ENCODE measurements at places on chromosomes 6 and 20.

- no peak for DNase-seq
Observed at GRCh38 chr6:47084610-47085009, 42.5 kb upstream of the ADGRF1 start.

DNA sequence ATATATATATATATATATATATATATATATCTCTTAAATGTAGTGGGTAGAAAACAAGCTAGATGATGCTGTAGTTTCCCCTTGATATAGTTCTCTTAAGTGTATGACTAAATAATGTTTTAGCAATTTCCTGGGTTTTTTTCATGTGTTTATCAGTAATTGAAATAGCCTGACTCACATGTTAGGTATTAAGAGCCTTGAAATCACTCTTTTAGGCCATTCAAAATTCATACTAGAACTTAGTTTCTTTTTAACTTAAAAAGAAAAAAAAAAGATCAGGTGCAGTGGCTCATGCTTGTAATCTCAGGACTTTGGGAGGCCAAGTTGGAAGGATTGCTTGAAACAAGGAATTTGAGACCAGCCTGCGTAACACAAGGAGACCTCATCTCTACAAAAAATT is 44.1 kb downstream of the NKX2-4 start:
- no peak for DNase-seq

DNA sequence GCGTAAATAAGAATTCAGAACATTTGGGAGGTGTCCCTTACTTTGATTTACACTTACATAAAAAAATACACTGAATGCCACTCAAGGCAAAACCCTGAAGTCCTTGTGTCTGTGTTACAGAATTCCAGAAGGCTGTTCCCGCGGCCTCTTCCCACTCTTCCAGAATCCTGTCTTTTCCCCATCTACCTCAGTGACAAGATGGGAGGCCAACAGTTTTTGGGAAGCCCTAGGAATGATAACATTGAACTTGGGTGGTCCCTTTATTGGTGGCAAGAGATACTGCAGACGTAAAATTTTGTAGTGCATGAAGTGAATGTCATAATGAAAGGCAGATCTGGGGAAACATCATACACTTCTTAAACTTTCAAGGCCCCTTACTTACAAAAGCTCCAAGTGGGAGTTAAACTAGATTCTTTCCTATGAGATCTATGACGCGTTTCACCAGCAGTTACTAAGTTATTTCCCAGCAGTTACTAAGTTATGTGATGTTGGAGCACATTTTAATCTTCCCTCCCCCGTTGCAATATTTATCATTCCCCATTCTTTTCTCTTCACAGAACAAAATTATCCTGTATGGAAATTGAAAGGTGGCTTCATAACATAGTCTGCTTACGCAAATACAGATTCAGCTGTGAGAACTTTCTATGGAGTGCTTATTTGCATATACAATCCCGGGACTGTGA is 79.5 kb downstream of the BCAS1 start:
- no peak for DNase-seq

DNA sequence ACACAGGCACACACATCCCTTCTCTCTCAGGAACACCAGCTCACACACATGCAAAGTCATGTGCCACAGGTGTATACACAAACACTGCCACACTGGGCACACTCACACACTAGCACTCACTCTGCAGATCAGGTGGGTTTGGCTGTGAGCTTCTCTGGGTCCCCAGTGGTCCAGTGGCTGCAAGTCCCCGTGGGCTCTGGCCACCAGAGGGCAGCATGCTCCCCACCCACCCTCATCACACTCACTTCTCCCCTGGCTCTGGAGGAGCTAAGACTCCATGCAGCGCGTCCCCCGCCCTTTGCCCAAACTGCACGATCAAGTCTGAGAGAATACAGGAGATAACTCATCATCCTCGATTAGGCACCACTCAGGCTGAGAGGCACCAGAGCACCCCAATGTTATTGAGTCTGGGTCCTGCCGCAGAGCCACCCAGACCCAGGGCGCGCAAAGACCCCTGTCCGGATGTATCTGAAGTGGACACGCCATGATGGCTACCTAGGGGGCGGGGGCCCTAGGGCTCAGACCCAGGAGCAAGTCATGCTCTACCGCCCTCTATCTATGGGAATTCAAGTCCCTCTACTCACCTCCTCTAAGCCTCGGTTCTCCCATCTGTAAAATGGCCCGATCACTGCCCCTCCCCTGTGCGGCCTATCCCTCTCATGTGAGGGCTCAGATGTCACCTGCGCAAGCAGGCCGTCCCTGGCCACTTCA is 90.5 kb downstream of the GRM4 start:
- peak; percentile 42 for DNase-seq

DNA sequence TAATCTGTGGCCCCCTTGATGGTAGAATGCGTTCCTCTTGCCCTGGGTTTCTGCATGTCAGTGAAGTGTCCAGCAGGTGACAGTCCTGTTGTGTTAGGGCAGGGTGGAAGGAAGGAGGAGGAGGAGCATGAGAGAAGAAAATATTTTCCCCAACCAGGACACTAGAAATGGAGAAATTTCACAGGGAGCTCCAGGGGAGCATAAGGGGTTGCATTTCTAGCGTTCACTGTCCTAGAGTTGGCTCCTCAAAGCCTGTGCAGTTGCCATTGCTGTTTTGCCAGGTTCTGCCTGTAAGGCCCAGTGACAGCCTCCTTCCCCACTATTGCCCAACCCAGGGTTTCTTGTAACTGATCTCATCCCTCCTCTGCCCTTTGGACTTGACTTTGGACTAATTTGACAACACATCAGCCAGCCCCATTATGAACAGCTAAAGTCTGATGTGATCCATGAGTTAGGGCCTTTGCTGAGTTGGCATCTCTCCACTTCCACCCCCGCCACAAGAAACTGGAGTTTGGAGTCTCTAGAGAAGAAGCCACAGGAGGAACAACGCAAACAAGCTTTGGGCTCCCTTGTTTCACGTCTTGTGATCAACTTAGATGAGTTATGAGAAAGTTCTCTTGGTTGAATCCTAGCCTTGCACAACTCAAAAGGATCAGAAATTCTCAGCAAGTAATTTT is 14.0 kb upstream of the FAM50B start:
- DNase-seq = no peak

DNA sequence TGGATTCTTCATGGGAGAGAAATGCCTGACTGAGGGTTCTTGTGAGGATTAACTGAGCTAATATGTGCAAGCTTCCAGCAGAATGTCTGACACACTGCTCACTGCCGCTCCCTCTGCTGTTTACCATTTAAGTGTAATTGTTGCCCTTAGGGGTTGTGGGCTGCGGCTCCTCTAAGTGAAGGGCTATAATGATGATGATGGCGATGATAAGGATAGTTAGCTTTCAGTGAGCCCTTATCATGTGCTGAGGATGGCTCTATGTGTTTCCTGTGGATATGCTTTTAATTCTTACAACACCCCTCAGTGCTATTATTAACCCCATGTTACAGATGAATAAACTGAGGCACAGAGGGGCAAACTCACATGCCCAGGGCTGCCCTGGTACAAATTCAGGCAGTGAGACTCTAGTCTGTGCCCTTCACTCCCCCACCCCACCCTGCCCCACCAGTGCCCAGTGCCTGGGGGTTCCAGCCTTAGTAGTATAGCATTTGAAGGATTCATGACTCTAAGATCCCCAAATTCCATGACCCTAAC is 33.4 kb downstream of the TGM2 start:
- no peak for DNase-seq

GRCh38 chr6:104118274-104118673 is 741.4 kb downstream of the HACE1 start:
- DNase-seq = no peak

- no peak for DNase-seq
Observed at GRCh38 chr6:144434308-144434990, 149.3 kb downstream of the UTRN start.

DNA sequence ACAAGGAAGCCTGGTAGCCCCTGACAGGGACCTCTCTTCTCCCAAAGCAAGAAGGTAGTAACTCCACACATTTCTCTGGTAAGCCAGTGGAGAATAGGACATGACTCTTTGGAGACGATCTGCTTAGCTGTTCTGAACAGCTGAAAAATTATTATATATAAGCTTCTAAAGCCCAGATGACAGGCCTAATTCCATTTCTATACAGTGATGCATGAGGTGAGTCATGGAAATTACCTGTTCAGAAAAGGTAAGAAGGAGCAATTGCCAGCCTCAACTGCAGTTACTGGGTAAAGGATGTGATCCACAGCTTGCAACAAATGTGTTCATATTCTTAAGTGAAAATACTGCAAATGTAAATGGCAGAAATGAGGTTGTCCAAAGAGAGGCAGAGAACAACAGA is 54.0 kb downstream of the PREP start:
- no peak for DNase-seq

- no peak for DNase-seq
Observed at GRCh38 chr20:36132802-36133211, 21.7 kb upstream of the EPB41L1 start.

DNA sequence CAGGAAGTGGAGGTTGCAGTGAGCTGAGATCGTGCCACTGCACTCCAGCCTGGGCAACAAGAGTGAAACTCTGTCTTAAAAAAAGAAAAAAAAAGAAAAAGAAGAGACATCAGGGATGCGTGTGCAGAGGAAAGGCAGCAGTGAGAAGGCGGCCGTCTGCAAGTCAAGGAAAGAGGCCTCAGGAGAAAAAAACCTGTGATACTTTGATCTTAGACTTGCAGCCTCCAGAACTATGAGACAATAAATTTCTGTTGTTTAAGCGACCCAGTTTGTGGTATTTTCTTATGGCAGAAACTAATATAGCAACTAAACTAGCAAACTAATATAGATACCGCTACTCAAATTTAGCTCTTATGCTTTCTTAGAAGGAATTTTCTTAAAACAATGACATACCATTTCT is 36.1 kb downstream of the FGD2 start:
- DNase-seq = no peak

DNA sequence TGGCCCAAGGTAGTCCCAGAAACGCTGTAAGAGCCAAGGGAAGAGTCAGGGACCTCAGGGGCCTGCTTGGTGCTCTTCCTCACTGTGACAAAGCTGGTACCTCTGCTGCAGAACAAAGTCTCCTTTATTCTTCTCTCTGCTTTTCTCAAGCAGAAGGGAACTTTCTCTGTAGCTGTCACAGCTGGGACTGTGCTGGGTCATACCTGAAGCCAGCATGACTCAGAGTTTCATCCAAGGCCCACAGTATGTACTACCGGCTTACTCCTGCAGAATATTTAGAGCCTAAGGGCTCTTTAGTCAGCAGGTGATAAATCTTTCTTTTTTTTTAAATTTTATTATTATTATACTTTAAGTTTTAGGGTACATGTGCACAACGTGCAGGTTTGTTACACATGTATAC is 183.2 kb downstream of the TINAG start:
- DNase-seq = no peak

GRCh38 chr6:105849746-105850145 is 236.4 kb upstream of the PRDM1 start:
- no peak for DNase-seq

DNA sequence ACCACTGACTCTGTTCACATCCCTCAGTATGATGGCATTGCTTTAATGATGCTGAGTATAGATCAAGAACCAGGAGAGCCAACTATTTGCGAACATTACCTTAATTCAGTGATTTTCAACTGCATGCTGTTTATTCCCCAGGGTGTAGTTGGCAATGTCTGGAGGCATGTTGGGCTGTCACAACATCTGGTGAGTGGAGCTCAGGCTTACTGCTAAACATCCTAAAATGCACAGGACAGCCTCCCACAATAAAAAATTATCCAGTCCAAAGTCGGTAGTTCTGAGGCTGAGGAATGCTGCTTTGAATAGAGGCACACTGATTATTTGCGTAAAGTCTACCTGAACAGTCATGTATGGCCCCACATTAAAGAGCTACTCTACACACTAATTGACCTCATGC is 94.8 kb upstream of the OPRM1 start:
- no peak for DNase-seq

DNA sequence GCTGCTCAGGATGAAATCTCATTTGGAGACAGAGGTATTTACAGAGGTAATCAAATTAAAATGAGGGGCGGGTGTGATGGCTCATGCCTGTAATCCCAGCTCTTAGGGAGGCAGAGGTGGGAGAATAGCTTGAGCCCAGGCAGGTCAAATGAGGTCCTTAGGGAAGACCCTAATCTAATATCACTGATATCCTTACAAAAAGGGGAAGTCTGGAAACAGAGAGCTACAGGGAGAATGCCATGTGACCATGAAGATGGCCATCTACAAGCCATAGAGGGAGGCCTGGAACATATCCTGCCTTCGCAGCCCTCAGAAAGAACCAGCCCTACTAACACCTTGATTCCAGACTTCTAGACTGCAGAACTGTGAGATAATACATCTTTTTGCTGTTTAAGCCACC is 8.3 kb downstream of the MTCL3 start:
- DNase-seq = no peak

GRCh38 chr20:62812181-62812906 is 4.5 kb upstream of the COL9A3 start:
- no peak for DNase-seq

- no peak for DNase-seq
Observed at GRCh38 chr6:40395066-40395697, 192.0 kb downstream of the LRFN2 start.

DNA sequence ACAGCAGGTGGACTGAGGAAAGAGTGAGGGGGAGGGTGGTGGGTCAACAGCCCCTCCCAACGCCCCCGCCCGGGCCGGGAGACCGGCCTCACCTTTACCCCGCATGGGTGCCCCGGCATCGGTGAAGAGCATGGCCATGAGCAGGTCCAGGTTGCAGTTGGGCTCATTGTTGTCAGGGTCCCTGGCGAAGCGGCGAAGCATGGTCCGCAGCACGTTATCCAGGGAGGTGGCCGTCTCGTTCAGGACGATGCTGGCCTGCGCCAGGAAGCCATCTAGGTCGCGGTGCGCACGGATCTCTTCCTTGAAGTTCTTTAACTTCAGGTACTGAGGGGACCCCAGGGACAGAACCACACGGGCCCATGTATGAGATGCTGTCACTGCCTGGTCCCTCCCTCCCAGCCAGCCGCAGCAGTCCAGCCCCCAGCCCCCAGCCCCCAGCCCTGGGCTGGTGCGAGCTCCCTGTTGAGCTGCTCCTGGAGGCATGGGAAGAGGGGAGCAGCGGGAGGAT is 4.9 kb downstream of the SLC4A11 start:
- DNase-seq = no peak

GRCh38 chr6:38012573-38012972 is 193.0 kb downstream of the ZFAND3 start:
- DNase-seq = no peak

DNA sequence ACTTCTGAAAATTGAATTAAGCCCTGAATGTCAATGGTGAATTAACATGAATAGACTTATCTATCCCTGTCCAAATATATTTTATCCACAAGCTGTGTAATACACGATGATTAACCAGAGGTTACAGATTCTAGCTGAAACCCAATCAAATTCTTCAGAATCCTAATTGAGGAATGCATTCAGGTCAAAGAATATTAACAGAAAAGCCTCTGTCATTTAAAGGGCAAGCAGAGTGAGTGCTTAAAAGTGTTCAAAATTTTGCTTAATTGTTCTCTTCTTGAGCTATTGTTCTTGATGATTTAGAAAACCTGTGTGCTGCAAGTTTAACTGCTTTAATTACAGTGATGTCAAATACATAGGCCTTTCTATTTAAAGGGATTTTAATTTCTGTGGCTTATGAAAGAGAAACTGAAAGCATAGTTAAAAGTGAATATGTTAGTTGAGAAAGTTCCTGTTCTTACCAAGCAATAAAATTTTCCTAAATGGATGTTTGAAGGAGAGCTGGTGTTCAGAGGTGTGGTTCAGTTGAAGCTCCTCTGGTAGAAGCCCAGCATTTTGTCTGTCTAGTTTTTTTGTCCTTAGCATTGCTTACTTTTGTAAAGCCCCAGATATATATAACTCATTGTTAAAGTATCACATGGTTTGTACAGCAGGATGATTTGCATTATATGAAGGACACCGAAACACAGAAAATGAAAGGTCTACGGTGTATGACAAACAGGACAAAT is 466.3 kb upstream of the PLCB4 start:
- DNase-seq = no peak
